ENCODE measurements at places on chromosomes 7 and 10.

GRCh38 chr10:15775513-15775912, 55.8 kb upstream of the ITGA8 start:
- no peak overlapping the region for H3K4me3 ChIP-seq
- H3K36me3 ChIP-seq = peaks cover under 1% of the 10 kb centered on the region
- no peaks in the 10 kb centered on the region for H3K27me3 ChIP-seq

DNA sequence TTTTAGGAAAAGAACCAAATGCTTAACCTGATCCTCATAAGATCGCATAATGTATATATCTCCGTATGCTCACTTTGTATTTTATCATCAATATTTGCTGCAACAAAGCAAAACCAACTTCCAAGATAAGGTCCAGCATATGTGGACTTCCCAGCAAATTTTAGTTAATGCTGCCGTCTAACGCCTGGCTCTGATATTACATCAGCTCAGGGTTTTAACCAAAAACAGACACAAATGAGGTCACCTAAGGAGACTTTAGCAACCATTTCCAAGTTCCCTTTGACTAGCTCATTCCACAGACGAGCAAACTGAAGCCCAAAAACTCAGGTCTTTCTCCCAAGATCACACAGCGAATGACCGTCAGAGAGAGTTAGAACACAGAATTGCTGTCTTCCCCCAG, 59.4 kb upstream of the UCN3 start:
- no peaks in the 10 kb centered on the region for H3K36me3 ChIP-seq
- DNase-seq = no peak
- H3K4me3 ChIP-seq = no peak overlapping the region
- H3K4me1 ChIP-seq = no peaks in the 10 kb centered on the region

DNA sequence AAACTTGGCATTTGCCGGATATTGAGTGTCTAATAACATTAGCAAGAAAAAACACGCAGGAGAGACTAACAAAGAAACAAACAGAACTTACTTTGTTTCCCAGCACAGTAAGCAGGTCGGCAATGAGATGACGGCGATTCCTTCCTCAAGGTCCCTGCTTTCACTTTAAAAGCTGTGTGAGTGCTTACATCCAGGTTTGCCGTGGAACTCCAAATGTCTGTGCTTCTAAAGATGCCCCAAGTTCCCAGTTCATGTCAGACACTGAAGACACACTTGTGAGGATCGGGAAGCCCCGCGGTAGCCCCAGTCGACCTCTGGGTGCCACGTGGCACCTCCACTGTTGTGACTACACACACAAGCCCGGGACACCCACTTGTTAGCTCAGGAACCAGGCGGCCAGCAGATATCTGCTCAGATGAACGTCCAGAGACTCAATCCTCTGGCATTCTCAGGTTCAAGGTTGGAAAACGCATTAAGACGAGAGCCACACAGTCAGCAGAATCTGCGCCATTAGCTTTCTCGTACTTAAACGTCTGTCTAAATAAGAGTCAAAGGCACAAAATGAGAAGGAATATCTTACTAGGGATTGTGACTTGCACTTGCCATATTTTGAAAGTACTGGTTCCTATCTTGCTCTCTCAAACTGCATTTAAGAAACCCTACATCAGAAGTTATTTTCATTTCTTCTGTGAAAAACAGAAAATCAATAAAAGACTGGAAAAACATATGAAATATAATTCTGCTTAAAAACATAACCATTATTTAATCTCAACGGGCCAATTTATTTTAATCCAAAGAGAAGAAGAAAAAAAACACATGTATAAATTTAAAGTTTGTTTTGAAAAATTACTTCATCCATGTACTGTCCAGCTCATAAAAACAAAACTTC, 207.6 kb upstream of the KLF14 start:
- H3K27me3 ChIP-seq = no peaks in the 10 kb centered on the region
- peak overlapping the region; percentile 6 for H3K4me3 ChIP-seq
- no peak for DNase-seq
- H3K36me3 ChIP-seq = no peaks in the 10 kb centered on the region
- H3K4me1 ChIP-seq = peaks cover 4% of the 10 kb centered on the region

- no peak overlapping the region for H3K4me3 ChIP-seq
- peaks cover 27% of the 10 kb centered on the region for H3K36me3 ChIP-seq
- DNase-seq = no peak
- peak overlapping the region; percentile 18 for H3K27ac ChIP-seq
Observed at GRCh38 chr7:158776474-158776873, 52.8 kb downstream of the ESYT2 start.

GRCh38 chr7:113444261-113444660, 325.9 kb upstream of the SMIM30 start:
- DNase-seq = no peak
- H3K27me3 ChIP-seq = no peaks in the 10 kb centered on the region
- H3K4me3 ChIP-seq = no peak overlapping the region
- H3K4me1 ChIP-seq = no peaks in the 10 kb centered on the region
- no peak overlapping the region for H3K27ac ChIP-seq

DNA sequence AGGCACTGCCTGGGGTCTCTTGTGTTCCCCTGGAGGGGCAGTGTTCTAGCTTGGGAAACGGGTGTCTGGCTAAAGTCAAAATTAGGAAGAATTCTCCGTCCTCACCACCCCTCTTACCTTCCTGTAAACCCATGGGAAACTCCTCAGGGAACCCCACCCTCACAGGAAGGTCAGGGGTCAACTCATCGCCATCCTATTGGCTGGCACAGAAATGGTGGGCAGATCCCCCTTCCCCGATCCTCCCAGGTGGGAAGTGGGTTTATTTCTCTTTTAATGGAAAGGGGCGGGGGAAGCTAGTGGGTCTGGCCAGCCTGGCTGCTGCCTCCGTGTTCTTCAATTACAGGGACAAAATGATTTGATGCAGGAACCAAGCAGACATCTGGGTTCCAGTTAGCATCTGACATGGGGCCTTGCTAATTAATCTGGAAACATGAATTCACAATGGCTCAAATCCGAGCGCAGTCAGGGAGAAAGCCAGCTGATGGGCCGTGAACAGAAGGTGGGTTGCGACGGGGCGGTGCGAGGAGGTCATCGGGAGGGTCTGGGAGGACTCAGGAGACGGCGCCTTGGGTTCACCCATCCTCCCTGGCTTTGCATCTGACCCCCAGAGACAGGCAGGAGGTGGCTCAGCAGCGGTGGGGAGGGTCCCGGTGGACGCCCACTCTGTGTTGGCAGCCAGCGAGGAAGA, 66.6 kb downstream of the SLIT1 start:
- DNase-seq = no peak
- H3K27me3 ChIP-seq = peaks cover 3% of the 10 kb centered on the region
- H3K27ac ChIP-seq = no peak overlapping the region
- no peaks in the 10 kb centered on the region for H3K4me1 ChIP-seq
- H3K36me3 ChIP-seq = peaks cover 8% of the 10 kb centered on the region

DNA sequence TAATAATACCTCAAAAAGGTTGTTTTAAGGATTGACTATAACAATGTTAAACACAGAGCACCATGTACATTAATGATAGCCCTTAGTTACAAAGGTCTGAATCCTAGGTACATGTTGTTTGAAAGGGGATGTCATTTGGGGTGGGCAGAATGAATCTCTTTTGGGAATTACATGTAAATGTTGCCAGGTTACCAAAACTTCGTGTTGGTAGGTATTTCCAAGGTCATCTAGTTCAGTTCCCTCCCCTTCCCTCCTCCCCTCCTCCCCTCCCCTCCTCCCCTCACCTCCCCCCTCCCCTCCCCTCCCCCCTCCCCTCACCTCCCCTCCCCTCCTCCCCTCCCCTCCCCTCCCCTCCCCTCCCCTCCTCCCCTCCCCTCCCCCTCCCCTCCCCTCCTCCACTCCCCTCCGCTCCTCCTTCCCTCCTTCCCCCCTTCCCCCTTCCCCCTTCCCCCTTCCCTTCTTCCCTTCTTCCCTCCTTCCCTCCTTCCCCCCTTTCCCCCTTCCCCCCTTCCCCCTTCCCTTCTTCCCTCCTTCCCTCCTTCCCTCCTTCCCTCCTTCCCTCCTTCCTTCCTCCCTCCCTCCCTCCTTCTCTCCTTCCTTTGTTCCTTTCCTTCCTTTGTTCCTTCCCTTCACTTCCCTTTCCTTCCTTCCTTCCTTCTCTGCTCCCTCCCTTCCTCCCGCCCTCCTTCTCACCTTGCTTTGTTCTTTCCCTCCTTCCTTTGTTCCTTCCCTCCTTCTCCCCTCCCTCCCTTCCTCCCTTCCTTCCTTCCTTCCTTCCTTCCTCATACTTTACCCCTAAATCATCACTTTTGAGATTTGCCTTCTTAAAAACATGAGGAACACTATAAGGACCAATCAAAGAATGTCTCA, 8.1 kb downstream of the VTI1A start:
- H3K4me1 ChIP-seq = no peaks in the 10 kb centered on the region
- DNase-seq = no peak
- no peaks in the 10 kb centered on the region for H3K36me3 ChIP-seq

DNA sequence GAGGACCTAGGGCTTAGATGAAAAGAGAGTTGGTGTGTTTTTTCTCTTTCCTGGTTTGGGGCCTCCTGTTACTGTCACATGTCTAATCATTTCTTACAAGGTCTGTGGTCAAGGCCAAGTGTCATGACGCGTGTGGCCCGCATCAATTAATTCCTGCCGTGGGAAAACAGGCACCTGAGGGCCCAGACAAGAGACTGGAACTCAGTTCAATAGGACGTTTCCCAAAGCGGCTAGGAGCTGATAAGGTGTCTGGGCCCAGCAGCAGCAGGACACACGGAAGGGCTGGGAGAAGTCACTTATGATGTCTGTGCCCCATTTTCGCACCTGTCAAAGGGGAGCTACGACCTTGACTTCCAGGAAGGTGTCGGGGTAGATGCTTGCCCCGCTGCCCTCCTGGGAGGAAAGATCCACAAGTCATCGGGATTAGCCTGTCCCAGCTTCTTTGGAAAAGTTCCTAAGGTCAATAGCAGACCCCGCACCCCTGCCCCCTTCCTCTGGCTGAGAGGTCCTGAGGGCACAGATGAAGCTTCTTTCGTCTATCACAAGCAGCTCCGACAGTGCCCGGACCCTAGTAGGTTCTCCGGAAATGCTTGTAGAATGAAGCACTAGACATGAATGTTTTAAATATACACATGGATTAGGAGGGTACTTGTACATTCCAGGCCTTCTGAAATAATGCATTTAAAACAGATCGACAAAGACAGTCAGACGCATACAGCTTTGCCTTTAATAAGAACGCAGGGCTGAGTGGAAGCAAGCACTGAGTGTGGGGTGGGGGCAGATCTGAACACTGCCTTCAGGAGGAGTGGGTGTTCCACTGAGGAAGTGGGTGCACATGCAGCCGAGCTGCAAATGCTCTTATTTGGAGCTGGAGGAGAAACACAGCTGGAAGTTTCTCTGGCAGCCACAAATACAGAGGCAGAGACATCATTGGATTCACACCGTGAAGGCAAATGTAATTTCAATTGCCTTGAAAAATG, 237.5 kb upstream of the GRB10 start:
- H3K4me1 ChIP-seq = no peaks in the 10 kb centered on the region
- no peaks in the 10 kb centered on the region for H3K36me3 ChIP-seq
- no peak overlapping the region for H3K4me3 ChIP-seq
- H3K27ac ChIP-seq = no peak overlapping the region
- DNase-seq = no peak

DNA sequence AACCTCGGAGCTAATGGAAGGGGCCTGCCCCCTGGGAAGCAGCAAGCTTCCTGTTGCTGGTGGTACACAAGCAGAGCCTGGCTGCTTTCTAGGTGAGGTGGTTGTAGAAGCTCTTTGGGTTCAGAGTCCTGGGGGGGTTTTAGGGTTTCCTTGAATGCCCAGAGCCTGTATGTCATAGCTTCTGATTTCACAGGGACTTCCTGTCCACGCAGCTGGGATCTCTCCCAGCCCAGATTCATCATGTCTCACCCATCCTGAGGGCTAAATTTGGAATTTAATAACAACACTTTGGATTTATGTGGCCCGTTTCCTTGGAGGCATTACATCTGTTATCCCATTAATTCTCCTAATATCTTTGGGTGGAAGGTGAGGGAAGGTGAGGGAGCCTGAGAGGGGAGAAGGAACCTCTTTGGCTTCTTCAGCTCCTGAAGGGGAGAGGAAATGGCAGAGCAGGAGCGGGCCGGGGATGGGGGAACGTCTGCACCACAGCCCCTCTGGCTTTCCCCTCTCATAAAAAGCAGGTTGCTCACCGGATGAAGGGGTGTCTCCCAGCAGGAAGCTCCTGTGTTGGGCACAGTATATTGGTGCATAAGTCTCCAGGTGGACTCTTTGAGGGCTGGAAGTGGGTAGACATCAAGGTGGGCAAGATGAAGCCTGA, 19.7 kb downstream of the RPS24 start:
- no peak overlapping the region for H3K27ac ChIP-seq
- no peak for DNase-seq
- no peaks in the 10 kb centered on the region for H3K36me3 ChIP-seq
- H3K4me3 ChIP-seq = no peak overlapping the region
- no peaks in the 10 kb centered on the region for H3K4me1 ChIP-seq
- no peaks in the 10 kb centered on the region for H3K27me3 ChIP-seq
